Stimulated activated CD4-positive, alpha-beta T cell treated with anti-CD3 and anti-CD28 coated beads, Interleukin-15, amount 100 ng/mL, for 1 hour (primary cell): ENCODE measurements at places on chromosomes 12 and 14.

DNA sequence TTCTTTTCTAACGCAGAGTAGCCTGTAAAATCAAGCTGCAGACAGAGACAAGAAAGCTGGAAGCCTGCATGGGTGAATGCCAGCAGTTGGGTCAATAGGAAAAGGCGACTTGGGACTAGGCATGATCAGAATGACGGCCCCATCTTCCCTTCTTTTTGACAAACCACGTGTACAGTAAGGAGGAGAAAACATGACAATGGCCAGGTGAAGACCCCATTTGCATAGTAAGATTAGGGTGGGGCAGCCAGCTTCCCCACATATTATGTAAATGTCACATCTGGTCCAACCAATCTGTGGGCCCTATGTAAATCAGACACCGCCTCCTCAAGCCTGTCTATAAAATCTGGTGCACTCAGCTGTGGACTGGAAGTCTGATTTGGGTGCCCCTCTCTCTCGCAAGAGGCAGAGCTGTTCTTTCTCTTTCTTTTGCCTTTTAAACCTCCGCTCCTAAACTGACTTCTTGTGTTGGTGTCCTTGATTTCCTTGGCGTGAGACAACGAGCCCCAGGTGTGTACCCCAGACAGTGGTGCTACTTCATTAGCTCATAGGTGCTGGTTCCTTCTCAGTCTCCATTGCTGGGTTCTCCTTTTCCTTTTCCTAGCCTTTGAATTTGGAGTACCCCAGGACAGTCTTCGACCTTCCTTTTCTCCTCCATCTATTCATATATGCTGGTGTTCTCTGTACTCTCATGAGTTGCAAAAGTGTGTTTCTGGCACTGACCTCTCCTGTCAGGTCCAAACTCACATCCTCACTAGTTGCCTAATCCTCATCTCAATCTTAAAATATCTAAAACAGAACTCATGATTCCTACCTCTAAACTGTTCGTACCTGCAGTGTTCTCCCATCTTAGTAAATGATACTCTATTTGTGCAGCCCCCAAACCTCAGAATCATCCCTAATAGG lies 9.4 kb upstream of the DHRS7 start:
- DNase-seq, result no peak

DNA sequence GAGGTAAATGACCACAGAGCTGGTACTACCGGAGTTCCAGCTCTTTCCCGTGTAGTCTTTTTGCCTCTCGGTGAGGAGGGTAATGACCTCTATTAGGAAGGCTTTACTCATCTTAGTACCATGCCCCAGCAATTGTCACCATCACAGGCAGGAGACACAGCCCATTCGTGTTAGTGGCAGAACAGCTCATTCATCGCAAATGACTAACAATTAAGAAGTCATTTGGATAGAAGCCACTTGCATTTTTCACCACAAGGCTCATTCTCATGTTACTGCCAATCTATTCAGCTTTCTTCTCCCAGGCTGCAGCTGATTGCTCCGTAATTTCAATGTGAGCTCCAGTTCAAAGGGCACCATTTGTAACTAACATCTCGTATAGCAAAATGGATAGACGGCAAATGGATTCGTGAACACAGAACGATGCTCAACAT lies 718.8 kb upstream of the TMEM132C start:
- no peak for DNase-seq

DNA sequence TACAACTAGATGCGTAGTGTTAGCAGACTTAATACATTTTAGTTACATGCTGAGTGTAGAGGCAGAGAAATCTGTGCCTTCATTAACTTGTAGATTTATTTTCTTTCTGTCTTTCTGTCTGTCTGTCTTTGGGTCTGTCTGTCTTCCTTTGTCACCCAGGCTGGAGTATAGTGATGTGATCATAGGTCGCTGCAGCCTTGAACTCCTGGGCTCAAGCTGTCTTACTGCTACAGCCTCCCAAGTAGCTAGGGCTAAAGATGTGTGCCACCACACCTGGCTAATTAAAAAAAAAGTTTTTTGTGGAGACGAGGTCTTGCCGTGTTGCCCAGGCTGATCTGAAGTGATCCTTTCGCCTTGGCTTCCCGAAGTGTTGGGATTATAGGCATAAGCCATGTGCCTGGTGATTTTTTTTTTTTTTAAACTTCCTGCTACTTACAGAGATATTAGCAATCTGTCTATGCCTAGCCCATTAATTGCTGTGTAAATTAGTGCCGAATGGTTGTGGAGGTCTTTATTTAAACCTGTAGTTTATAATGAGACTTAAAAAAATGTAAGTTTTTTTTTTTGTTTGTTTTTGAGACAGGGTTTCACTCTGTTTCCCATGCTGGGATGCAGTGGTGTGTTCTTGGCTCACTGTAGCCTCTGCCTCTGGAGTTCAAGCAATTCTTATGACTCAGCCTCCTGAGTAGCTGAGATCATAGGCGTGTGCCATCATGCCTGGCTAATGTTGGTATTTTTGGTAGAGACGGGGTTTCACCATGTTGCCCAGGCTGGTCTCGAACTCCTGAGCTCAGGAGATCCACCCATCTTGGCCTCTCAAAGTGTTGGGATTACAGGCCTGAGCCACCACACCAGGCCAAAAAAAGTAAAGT lies 22.8 kb downstream of the ERC1 start:
- no peak for DNase-seq

DNA sequence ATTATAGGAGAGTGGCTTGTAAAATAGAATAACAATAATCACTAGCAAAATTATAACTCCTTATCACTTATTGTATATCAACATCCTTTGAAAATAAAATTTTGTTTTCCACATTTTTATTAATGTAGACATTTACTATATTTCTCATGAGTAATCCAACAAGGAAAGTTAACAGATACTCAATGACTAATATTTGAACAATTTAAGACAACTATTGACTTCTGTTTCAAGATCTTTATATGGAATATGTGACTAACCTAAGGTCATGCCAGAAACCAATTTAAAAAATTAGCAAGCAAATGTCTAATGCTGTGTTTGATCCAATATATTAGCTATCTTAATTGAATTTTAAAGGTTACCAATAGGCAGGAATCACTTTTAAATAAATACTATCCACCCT lies 638.5 kb upstream of the FLRT2 start:
- no peak for DNase-seq
